ENCODE measurements at places on chromosomes 13 and 19.

DNA sequence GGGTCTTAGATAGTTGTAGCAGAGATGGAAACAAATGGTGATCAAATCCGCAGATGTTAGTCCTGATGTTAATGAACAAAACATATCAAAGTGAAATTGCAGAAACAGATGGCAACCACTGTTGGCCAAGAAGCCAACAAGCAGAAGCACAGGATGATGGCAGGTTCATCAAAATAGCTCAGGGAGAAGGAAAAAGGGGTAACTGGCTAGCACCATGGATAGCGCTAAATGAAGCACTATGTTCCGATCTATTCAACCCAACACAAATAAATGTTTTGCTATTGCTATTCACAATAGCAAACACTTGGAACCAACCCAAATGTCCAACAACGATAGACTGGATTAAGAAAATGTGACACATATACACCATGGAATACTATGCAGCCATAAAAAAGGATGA is 413.7 kb downstream of the FGF14 start:
- no peak for DNase-seq

GRCh38 chr19:40932008-40932959 is 50.3 kb upstream of the CYP2A7 start:
- no peak for DNase-seq

DNA sequence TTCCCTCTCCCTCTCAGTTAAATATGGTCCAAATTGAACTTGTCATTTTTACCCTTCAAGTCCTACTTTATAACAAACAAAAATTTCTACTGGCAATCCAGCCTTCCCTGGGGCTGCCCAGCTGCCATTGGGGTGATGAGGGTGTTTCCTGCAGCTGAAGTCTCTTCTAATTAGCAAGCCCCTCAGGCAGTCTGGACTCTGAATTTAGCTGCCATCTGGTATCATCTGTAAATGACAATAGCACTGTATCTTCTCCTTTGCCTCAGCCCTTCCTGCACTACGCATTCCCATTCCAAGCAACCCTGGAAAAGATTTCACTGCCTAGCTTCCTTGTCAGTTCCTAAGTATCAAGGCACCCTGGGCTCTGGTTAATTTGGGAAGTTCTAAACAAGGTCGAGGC is 331.1 kb upstream of the KLF12 start:
- peak; percentile 58 for DNase-seq

GRCh38 chr19:10352764-10353671 is 13.6 kb upstream of the ICAM3 start:
- peak; percentile 98 for DNase-seq

- no peak for DNase-seq
Observed at GRCh38 chr19:47523473-47523872, 8.6 kb upstream of the NAPA start.

DNA sequence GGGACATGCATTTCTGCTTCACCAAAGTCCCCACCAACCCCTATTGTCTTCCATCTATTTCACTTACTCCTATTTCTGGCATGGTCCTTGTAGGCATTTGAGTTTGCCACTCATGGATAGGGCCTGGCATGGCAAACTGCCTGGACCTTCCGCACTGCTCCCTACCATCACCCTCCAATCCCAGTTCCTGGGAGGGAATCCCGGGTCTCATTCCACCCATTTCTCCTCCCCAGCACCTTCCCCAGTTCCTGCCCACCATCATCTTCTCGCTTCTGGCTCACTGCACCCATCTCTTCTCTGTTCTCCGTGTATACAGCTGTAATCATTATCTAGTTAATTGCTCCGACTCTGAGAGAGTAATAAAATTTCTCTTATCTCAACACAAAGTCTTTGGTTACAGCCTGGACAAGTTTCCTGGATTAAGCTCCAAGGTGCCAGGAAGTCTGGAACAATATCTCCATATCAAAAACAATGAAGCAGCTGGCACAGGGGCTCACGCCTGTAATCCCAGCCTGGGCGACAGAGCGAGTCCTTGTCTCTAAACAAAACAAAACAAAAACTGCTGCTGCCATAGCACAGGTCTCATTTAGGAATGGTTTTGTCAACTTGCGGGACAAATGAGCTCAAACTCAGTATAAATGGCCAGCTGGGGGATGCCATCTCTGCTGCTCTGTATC is 17.0 kb upstream of the COX7A1 start:
- peak; percentile 23 for DNase-seq

DNA sequence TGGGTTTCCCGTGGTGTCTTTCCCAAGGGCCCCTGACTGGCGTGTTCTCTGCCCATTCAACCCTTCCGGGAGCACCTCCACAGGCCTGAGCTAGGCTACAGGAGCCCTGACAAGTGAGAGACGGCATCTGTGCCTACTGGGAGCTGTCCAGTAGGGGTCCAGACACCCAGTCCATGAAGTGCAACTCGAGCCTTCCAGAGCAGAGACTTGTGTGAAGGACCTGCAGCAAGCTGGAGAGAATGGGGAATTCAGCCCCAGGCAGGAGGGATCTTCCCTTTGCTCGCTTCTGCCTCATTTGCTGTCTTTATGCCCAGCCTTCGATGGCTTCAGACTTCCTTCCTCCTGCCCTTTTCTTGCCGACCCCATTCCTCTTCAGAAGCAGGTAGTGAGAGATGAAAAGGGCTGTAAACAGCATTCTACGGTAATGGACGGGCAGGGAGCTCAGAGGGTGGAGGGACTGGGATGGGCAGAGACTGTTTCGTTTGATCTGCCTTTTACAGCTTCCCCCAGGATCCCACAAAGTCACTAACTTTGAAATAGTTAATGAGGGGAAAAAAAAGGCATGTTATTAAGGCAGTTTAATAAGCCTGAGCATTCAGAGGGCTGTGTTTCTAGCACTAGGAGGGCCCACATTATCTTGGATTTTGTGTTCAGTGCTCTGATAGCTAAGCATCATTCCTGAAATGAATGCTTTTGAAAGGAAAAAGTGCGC is 327.6 kb downstream of the FGF9 start:
- DNase-seq, result peak; percentile 57

GRCh38 chr19:43595605-43595998 is 332 bp downstream of the IRGQ start:
- no peak for DNase-seq

GRCh38 chr19:48708471-48708870 is 11.1 kb downstream of the MAMSTR start:
- no peak for DNase-seq

DNA sequence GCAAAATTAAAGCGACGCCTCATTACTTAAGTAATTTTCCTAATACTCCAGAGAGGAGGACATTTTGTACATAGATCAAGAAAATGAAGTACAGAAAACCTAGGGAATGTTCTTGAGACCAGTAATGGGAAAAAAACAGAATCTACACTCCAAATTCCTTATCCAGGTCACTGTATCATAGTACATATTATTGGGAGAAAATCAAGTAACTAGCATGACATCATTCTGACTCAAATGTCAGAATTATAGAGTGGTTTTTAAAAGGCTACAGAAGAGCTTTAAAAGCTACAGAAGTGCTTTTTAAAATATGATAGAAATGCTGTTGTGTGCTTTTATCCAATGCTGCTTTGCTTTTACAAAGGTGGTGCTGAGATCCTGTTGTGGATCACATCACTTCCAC is 86.3 kb upstream of the SLC15A1 start:
- no peak for DNase-seq

GRCh38 chr13:99105160-99105559 is 95.5 kb upstream of the UBAC2 start:
- no peak for DNase-seq

DNA sequence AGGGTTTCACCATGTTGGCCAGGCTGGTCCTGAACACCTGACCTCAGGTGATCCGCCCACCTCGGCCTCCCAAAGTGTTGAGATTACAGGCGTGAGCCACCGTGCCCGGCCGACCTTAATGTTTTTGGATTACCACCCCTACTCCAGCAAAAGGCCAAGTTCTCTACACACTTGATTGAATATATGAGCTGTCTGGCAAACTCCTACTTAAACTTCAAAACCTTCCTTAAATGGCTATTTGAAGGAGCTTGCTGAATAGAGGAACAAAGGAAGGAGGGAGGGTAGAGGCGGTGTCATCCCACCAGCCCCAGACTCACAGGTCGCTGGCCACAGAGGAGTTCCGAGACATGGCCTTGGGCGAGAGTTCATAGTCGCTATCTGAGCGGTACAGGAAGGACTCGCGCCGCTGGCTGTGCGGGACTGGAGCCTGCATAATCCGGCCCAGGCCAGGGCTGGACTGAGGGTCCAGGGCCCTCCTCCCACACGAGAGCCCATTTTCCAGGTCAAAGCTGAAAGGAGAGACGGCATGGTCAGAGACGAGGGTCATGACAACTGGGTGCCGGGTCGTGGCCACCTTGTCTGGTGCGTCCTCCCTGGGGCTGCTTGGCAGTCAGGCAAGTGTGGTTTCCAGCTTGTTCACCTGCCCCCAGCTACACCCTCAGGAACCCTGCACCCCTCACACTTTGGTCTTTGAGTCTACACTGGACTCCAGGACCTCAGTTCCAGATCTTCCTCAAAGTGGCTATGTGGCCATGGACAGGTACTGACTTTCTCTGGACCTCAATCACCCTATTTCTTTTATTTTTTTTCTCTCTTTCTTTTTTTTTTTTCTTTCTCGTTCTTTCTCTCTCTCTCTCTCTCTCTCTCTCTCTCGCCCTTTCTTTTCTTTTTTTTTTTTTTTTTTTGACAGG is 4.2 kb downstream of the PDE4C start:
- peak; percentile 78 for DNase-seq

GRCh38 chr13:41650706-41651105 is 193.4 kb downstream of the RGCC start:
- no peak for DNase-seq

- DNase-seq, result no peak
Observed at GRCh38 chr19:14081797-14082674, 3.5 kb downstream of the C19orf67 start.

DNA sequence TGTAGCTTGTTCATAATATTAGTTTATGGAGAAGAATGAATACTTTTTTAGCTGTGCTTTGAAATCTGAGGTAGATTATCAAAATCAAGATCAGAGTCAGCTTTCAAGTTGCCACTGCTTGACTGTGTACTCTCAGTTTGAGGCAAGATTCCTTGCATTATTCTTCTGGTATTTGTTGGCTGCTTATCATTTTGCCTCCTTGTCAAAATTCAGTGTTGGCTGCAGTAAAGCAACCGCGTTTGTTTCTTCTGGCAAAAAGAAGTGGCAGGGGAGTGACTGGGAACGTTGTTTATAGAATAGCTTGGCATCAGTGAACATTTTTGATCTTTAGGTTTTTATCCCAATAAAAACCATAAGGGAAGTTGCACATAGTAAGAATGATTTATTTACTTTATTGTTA is 419.3 kb upstream of the GPC6 start:
- no peak for DNase-seq

GRCh38 chr19:4295972-4296771 is 6.0 kb downstream of the TMIGD2 start:
- peak; percentile 46 for DNase-seq

DNA sequence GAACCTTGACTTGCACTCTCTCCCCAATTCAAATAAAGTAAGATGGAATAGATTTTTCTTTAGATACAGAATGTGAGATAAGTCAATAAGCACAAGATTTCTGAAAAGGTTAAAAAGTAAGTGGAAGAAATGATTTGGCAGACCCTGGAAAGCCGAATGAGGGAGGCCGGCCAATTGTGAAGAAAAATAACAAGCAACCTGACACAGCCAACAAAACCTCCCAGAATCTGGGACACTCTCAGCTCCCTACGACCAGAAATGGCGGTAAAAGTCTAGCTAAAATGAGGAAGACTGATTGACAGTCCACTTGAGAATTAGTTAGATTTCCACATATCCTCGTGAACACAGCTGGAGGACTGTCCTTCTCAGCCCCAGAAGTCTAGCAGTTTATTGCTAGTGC is 85.4 kb downstream of the KLF12 start:
- no peak for DNase-seq

DNA sequence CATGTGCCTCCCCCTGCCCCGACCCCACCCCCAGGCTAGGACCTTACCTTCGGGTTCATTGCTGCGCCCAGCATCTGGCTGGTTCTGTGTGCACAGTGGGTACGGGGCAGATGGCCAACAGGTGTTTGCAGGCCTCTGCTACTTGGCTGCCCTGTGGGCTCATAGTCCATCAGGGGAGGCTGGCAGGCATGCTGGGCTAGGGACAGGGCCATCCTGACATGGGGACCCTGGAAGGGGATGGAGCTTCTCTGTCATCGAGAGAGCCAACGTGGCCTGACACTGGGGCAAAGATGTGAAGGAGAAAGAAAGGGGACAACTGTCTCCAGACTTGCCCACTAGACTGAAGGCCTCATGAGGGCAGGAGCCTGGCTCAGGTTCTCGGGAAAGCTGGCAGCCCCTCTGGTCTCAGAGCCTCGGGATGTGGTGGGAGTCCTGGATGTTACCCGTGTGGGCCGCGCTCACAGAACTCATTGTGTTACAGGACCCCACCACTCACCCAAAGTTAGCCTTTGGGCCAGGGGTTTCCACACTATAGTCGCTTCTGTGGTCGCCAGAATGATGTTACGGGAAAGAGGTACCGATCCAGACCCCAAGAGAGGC is 4.7 kb downstream of the ZNF536 start:
- no peak for DNase-seq

DNA sequence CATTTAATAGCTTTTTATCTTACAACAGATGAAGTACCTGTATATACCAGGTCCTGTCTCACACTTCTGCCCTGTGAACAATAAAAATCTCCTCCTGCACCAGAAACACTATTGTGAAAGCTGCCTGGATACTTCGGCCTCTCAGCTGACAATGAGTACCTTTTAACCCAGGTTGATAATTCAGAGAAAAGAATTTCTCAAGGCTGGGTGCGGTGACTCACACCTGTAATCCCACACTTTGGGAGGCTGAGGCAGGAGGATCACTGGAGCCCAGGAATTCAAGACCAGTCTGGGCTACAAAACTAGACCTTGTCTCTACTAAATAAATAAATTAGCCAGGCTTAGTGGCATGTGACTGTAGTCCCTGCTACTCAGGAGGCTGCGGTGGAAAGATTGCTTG is 65.3 kb upstream of the TM9SF2 start:
- no peak for DNase-seq
